ENCODE measurements at places on chromosomes 5 and 9.

- no peak for DNase-seq
These were observed 167.3 kb upstream of the FST start for GRCh38 chr5:53313145-53313544.

DNA sequence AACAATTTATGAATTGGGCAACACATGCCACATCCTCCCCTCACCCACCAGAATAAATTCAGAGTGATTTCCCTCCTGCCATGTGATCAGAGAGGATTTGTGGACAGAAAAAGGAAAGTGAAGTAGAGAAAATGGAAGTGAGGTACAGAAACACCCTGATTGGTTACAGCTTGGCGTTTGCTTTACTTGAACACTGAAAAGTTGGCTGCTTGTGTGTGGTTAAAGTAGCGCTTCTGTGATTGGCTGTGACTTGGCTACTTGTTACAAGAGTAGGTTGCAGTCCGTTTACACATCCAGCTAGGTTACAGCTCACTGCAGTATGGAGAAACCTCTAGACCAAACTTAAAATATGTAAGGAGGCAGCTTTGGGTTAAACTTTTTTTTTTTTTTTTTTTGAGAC is 205.2 kb upstream of the ZNF608 start:
- no peak for DNase-seq

DNA sequence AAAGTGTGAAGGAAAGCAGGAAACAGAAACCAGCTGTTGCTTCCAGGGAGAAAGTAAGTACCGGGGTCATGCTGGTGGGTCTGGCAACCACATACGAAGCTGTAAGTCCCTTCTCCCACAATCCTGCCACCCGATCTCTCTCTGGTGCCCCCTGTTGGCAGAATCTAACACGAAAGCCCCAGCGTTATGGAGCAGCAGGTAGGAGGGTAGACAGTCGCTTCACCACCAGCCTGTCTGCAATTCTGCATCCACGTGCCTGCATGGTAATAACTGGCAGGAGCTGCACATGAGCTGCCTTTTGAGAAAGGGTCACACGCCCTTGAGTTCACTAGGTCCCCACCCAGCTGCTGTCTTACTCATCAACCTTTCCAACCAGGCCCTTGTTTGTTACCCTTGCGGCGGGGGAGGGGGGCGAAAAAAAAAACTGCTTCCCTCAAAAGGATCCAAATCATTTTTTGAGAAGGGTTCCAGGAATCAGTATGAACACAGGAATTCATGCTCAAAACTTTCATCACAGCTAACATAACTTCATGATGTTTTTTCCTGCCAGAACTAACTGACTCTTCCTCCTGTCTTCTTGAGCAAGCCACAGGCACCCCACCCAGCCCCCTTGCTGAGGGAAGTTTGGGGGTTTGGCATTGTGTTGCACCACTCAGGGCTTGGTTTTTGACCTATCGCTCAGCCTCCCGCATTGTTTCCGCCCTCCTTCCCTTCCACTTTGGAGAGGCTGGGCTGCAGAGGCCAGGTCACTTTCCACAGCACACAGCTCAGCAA is 19.6 kb upstream of the TMEM252 start:
- no peak for DNase-seq

DNA sequence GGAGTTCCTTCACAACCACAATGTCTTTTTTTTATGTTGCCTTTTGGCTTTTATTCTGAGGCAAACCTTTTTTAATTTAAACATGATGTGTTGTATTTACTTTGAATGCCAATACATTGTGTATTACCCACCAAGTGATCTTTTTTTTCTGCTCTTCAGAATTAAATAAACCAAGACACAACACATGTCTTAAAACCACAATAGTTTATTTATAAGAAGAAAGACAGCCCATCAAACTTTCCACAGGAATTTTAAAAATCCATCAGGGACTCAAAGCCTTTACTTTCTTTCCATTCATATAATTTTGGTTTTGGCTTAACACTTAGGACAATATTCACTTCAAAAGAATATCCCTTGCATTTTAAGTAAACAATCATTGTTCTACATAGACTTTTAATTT is 321.8 kb upstream of the MEF2C start:
- no peak for DNase-seq

DNA sequence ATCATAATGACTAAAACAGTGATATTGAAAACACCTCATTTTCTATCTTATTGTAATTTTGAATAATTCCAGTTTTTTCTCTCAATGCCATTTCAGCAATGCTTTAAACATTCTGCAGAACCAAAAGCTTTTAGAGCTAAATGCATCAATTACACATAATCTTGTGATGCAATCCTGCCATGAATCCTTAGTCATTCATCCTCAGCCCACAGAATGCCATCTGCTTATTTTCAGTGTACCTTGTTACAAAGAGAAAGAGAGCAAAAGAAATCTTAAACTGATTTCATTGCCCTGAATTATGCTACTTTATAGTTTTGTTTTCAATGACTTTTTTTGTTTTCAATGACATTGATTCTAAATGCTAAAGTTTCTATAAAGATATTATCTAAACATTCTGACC is 1234.8 kb upstream of the C9orf72 start:
- no peak for DNase-seq

DNA sequence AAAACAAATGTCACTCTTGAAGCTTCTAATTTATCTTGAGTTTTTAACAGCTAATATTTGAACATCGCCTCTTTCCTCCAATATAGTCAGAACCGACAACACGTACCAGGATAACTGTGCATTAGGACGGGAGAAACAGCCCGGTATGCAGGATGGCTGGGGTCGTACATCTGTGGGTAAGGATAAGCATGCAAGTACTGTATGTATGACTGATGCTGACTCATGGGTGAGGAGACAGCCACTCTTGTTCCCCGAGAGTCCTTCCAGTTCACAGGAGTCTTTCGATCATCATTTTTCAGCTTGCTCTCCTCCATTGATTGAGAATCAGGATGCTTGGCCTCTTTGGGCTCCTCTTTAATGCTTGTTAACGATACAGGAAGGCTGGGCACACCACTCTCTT is 102.3 kb downstream of the ZNF608 start:
- no peak for DNase-seq

DNA sequence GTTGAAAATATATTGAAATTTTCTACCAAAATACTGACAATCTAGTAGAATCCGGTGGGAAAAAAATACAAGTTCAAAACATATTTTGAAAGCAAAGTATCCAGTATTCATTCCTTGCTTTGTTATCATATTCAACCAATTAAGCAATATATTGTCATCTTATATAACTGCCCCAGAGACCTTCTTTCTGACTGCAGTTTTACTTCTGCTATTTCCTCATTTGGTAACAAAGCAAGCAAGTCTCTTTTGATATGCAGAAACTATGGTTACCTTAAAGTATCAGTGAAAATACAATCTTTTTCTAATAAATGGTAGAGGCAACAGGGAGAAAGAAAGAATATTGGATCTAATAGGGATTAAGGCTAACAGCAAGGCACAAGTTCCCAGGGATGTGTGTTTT is 663.7 kb upstream of the MEF2C start:
- DNase-seq, result no peak

DNA sequence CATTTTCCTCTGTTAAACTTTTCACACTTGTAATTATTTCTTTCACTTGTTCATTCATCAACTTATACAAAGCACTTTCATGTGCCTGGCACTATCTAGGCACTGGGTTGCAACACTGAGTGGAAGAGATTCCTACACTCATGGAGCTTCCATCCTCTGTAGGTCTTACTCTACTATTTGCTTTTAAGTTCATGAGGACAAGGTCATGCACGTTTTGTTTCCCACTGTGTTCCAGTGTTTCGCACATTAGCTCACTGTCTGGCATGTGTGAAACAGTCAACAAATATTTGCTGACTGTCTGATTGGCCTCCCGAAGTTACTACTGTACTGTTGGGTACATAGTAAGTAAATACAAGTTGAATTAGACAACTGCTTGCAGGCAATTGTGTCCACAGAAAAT is 87.9 kb upstream of the IFNK start:
- no peak for DNase-seq

- no peak for DNase-seq
These were observed 269.4 kb downstream of the CWC27 start for GRCh38 chr5:65037831-65038815.

DNA sequence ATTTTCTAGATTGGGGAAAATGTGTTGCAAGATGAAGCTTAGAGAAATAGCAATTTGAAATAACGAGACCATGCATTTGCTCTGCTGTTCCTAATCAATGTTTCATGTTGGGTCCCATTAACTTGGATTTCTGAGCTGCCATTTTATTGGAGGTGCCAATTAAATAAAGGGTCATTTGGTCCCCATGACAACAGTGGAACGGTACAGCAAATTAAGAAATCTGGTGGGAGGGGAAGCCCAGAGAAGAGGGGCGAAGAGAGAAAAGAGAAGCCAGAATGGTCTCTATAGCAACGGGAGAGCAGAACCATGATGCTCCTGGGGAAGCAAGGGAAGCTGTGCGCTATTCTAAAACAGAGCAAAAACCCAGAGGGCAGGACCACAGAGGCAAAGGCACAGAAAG is 120.2 kb downstream of the ENTREP1 start:
- DNase-seq, result no peak

DNA sequence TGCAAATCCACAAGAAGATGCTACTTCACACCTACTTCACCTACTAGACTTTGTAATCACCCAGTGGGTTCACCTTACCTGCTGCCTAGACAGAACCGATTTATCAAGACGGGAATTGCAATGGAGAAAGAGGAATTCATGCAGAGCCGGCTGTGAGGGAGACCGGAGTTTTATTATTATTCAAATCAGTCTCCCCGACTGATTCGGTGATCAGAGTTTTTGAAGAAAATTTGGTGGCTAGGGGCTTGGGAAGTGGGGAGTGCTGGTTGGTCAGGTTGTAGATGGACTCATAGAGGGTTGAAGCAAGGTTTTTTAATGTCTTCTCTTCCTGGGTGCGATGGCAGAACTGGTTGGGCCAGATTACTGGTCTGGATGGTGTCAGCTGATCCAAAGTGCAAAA is 23.4 kb downstream of the SFXN1 start:
- no peak for DNase-seq

DNA sequence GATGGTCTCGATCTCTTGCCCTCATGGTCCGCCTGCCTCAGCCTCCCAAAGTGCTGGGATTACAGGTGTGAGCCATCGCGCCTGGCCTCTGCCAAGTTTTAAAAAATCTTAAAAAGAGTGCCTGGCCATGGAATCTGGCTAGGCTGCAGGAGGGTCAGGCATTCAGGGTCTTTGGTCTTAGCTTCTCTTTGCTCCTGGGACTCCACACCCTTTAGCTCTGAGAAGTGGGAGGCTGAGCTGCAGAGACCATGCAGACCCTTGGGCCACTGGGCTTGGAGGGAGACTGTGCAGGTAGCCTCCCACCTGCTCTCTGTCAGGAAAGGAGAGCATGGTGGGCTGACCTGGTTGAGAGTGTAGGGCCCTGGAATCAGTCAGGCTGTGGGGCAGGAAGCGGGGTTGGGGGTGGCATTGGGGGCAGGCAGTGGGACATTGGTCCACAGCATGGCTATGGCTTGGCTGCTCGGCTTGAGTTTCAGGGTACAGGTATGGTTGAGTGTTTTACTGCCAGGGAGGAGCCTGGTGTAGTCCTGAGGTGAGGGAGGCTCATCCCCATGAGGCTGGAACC is 20.8 kb downstream of the PHF2 start:
- no peak for DNase-seq

- no peak for DNase-seq
These were observed 5.5 kb downstream of the GGTA1 start for GRCh38 chr9:121494192-121494591.

DNA sequence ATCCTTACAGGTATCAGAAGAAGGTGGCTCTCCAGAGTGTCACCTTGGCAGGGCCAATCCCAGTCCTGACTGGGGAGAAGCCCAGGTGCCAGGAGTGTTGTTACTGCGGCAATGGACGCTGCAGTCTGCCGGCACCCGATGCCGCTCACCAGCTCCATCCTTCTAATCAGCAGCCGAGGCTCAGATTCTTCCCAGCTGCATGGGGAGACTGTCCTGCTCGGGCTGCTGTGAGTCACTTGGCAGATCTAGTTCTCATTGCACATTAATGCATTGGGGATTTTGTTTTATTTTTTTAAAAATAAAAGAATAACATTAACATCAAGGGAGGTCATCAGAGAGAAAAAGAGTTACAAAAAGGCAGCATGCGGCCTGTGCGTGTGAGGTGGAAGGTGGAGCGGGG is 115.8 kb downstream of the MTX3 start:
- DNase-seq, result no peak

- DNase-seq, result no peak
These were observed 410.0 kb upstream of the ADAMTSL1 start for GRCh38 chr9:18063856-18064390.

- no peak for DNase-seq
These were observed 117.2 kb downstream of the CAAP1 start for GRCh38 chr9:26775391-26775790.

DNA sequence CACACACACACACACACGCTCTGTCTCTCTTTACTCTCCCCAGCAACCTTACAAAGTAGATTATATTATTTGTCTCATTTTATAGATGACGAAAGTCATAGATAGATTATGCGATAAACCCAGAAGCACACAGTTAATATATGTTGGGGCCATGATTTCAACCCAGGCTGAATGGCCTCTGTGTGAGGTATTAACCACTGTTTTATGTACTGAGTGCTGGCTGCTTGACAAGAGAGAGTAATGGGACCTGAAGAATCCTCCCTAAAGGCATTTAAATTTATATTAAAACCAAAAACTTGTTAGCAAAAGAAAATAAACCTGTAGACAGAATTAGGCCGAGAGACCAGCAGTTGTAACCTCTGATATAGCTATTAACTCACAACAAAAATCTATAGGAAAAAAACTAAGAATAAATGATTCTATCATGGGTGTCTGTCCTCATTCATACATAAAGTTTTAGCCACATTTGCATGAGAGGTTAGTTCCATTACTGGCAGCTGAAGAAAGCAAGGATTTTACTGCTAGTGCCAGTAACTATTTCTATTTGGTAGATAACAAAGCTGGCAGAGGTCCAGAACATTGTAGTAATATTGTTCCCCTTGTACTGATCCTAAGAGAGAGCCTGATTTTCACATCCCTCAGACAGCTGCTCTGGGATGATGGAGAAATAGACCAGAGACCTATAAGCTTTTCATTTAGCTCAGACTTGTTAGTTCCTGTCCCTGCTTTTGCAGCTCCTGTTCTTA is 250.9 kb downstream of the ADGRV1 start:
- DNase-seq, result no peak

GRCh38 chr9:133099726-133100505 is 21.1 kb downstream of the RALGDS start:
- no peak for DNase-seq

- DNase-seq, result no peak
These were observed 173.0 kb downstream of the GIN1 start for GRCh38 chr5:102946971-102947370.

- no peak for DNase-seq
These were observed 141.5 kb downstream of the ADAMTS19 start for GRCh38 chr5:129601576-129601975.
